ENCODE measurements at places on chromosomes 16 and 17.

DNA sequence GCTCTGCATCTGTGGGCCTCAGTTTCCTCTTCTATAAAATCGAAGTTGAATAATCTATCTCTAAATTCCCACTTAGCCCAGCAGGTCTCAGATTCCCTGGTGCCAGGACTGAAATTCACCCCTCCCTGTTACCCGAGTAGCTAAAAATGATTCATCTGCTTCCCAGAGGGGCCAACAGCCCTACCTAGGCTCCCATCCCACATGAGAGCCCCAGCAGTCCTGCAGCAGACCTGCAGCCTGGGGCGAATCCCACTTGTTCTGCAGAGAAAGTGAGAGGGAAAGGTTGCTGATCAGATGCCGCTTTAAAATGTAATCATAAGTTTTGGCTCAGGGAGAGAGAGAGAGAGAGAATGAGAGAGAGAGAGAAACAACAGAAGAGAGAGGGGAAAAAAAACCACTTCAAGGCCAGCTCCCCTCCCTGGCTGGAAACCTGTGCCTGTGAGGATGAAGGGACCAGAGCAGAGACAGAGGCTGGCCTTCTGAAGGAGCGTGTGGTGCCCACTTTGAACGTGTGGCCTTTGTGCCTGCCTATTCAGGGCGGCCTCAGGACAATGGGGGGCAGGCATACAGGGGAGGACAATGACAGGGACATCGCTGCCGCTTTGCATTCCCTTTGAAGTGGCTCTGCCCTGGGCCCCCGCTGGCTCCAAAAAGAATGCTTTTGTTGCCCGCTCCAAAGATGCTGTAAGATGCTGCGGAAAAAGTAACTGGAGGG, 85.2 kb upstream of the NKD1 start:
- DNase-seq: no peak

- peak; percentile 17 for DNase-seq
These were observed 70.9 kb downstream of the GNAO1 start for GRCh38 chr16:56262148-56262547.

DNA sequence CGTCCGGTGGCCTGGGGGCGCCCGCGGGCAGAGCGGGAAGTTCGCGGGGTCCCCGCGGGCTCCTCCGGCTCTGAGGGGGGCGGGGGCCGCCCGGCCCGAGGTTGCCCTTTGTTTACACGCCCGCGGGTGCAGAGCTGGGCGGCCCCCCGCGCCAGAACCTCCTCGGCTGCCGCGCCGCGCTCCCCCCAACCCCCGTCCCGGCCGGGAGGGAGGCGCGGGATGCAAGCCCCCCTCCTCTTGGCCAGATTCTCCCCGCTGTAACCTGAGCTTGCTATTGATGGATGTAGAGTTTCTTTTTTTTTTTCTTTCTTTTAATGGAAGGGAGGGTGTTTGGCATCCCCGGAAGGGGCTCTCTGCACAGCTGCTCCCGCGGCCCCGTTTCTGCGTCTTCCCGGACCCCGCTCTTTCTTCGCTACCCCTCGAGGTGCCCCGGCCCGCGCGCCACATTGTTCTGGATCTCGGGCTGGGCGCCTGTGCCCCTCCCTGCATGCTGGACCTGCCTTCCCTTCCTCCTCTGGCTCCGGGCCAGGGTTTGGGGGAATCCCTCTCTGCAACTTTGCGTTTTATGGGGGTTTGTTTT, 646 bp downstream of the CBX2 start:
- DNase-seq: no peak

- no peak for DNase-seq
These were observed 21.8 kb downstream of the MYH3 start for GRCh38 chr17:10635290-10635689.

DNA sequence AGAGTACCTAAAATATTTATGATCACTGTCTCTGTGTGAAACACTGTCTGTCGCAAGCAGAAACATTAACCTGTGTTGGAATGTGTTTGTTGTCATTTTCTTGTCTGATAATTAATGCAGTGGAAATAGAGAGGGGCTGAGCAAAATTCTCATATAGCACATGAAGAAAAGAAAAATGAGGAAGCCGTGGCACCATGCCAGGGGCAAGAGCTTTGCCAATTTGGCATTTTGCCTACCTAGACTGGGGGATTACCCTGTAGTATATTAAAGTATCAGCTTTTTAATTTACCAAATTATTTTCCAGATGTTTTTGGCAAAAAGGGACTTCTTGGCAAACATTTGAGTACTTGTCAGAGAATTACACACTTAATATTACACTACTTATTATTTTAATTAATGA, 1326.6 kb upstream of the GOT2 start:
- DNase-seq: no peak

- no peak for DNase-seq
These were observed 148.3 kb downstream of the BANP start for GRCh38 chr16:88099563-88099890.

DNA sequence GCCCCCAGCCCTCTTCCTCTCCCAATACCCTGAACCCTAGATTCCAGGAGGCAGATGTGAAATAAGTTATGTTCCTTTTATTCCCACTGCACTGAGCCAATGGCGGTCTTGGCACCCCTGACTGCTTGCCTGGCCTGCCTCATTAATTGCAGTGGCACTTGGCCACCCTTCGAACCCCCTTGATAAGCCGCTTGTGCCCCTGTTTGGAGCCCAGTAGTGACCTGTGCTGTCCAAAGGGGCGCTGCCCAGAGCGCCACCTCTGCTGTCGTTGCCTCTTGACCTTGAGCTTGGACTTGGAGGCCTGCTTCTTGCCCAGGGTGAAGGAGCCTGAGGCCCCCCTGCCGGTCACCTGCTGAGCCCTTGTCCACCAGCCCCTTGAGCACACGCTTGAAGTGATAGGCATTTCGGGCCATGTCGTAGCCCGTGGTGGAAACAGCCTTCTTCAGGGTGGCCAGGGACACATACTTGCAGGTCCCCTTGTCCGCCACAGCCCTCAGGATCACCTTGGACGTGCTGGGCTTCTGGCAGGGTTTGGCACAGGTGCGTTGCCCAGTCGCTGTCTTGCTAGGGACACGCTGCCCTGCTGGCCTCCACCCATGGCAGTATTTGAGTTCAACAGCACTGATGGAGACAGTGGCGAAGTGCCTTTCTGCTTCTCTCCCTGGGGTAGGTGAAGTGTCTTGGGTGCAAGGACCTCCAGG, 5.7 kb downstream of the SGCA start:
- no peak for DNase-seq

- DNase-seq: no peak
These were observed 115.1 kb downstream of the MRTFB start for GRCh38 chr16:14186007-14186794.

GRCh38 chr17:48012654-48013053, 24.9 kb downstream of the COPZ2 start:
- no peak for DNase-seq

GRCh38 chr16:12723681-12724080, 80.0 kb downstream of the CPPED1 start:
- DNase-seq: no peak

- DNase-seq: no peak
These were observed 16.0 kb downstream of the FBXO31 start for GRCh38 chr16:87367529-87367928.

GRCh38 chr17:77501101-77501566, 360.4 kb downstream of the SEC14L1 start:
- DNase-seq: peak; percentile 20

- DNase-seq: no peak
These were observed 3.7 kb downstream of the KRT24 start for GRCh38 chr17:40699853-40700252.

GRCh38 chr17:7133424-7133823, 18.8 kb upstream of the ASGR2 start:
- peak; percentile 53 for DNase-seq

GRCh38 chr16:71467810-71468209, 5.8 kb upstream of the ZNF23 start:
- no peak for DNase-seq

- no peak for DNase-seq
These were observed 40.7 kb downstream of the RGS9 start for GRCh38 chr17:65177901-65178300.

GRCh38 chr16:68592466-68593337, 52.4 kb upstream of the CDH3 start:
- DNase-seq: no peak

GRCh38 chr17:64232466-64233262, 30.4 kb downstream of the TEX2 start:
- DNase-seq: no peak

DNA sequence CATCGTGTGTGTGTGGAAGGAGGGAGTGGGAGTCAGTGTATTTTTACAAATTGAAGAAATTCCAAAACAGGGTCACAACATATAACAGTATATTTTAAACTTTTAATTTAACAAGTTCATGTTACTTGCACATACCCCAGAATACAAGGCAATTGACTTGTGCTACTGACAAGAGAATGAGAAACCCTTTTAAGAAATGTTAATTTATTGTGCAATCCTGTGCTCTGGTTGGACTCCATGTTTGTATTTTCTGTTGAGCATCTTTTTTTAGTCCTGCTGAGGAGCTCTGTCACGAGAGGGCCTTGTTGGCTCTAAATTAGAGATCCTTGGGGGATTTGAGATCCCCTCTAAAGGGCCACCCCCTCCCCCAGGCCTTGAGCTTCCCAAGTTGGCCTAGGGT, 1.1 kb upstream of the EMP2 start:
- DNase-seq: no peak

DNA sequence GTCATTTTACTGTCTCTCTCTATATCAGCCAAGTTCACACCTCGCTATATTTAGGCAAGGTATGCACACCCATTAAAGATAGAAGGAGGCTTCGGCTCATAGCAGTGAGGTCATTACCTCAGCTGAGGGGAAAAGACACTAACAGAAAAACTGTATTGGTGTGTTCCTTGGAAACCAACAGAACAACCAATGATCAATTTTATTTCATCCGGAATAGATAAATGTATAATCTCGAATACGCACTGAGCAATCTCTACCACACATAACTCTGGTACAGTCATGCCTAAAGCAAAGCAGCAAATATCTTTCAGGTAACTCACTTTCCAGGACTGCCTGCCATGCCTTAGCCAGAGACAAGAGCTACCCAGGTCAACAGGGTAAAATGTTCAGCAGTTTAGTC, 109.9 kb upstream of the CORO6 start:
- DNase-seq: no peak

DNA sequence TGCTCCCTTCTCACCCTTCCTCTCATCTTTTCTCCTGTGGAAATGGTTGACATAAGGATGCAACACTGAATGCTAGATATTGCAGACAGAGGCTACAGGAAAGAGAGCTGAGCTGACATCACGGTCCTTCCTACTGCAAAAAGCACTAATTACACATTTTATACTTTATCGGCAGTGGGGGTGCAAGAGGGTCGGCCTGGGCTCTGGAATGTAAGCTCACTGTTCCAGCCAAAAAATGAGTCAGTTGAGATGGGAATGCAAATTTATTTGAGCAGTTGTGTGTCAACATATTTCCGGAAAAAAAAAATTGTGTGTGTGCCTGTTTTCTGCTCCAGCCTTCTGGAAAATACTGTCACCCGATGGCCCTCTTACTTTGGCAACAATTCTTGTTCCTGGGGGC, 14.1 kb upstream of the MRTFB start:
- no peak for DNase-seq

DNA sequence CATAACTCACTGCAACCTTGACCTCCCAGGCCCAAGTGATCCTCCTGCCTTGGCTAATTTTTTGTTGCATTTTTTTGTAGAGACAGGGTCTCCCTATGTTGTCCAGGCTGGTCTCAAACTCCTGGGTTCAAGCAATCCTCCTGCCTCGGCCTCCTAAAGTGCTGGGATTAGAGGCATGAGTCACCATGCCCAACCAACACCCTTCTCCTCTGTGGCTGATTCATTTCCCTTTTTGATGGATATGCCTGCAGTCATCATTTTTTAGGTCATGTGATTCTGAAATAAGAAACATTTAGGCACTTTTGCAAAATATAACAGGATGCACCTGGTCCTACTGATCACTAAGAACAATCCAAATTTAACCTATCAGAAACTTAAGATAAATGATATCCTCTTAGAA, 44.0 kb upstream of the YPEL2 start:
- DNase-seq: no peak

DNA sequence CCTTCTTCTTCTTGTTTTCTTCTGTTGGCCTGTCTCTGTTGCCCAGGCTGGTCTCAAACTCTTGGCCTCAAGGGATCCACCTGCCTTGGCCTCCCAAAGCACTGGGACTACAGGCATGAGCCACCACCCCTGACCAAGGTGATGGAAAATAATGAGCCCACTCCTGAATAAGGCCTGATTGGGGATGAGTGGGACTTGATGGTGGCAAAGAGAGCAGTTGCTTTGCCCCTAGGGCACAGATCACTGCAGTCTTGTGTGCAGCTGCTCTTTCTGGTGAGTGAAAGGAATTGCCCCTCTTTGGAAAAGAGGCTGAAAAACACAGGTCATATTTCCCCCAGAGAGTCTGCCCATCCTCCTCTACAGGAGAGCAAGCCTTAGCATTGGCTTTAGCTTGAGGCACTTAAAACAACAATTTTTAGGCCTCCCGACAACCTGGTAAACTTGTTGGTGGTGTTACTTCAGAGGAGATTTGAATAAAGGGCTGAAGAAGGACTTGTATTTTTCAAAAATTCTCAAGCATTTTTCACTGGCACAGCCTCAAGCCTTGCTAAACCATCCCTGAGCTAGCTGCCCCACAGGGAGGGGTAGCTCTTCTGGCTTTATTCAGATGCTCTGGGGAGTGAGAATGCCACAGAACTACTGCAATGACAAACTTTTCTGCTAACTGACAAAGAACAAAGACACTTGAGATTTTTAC, 6.1 kb upstream of the PDP2 start:
- DNase-seq: peak; percentile 37

DNA sequence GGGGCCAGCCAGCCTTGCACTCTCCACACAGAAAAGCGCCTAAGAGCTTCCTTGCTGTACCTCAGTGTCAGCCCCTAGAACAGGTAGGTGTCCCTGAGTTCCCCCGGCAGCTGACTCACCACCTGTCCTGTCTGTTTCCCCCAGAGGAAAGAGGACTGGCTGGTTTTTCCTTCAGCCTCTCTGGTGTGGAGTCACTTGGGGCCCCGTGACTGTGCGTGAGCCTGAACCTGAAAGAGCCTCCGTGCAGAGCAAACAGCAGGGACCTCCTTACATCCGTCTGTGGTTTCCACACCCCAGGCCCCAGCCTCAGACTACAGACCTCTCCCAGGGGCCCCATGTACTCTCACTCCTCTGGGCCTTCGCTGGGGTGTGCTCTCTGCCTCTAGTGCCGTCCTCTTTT, 87.8 kb downstream of the GNAO1 start:
- DNase-seq: peak; percentile 67

- DNase-seq: no peak
These were observed 25.0 kb downstream of the MAP3K3 start for GRCh38 chr17:63647065-63647725.

- no peak for DNase-seq
These were observed 316 bp downstream of the DLG4 start for GRCh38 chr17:7219229-7219811.

GRCh38 chr17:52419229-52419641, 260.7 kb upstream of the CA10 start:
- DNase-seq: no peak

- DNase-seq: no peak
These were observed 128.1 kb downstream of the KIF2B start for GRCh38 chr17:53950858-53951250.

DNA sequence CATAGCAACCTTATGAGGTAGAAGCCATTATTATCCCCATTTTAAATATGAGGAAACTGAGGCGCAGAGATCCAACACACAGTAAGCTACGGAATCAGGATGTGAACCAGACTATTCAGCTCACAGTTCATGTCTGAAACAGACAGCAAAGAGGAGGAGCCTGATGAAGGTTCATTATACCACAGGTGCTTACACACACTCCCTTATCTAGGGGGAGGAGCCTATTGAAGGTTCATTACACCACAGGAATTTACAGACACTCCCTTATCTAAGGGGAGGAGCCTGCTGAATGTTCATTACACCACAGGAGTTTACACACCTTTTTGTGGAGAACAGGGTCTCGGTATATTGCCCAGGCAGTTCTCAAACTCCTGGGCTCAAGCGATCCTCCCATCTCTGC, 21.9 kb downstream of the C16orf95 start:
- no peak for DNase-seq
